Adrenal gland (tissue), 19 donors: ENCODE measurements at places on chromosomes 3 and 15.

DNA sequence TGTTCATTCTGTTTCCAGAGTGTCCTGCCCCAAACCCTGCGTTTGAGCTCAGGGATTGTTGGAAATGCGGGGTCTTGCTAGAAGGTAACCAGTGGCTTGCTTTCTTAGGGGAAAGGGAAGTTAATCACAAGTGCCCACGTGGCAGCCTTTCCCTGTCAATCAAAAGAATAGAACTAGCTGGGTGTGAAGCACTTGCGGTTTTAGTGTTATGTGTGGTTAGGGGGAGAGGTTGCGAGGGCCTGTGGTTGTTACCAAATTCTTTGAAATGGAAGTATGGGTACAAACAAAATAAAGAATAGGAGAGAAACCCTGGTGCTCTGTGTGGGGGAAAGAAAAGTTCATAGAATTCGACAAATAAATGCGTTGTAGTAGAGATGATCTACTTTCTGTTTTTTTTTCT is 67.6 kb downstream of the FNDC3B start:
- peak; percentile 38 for DNase-seq

GRCh38 chr3:102024270-102024904 is 175.1 kb downstream of the NFKBIZ start:
- no peak for DNase-seq

GRCh38 chr3:77935418-77935817 is 895.5 kb downstream of the ROBO2 start:
- DNase-seq = no peak

GRCh38 chr3:165644331-165644730 is 192.9 kb downstream of the BCHE start:
- no peak for DNase-seq

GRCh38 chr15:47304656-47305055 is 412.6 kb upstream of the SEMA6D start:
- no peak for DNase-seq

- no peak for DNase-seq
Observed at GRCh38 chr15:41010345-41010744, 57.1 kb downstream of the CHAC1 start.

- no peak for DNase-seq
Observed at GRCh38 chr3:78041486-78041885, 1001.6 kb downstream of the ROBO2 start.

DNA sequence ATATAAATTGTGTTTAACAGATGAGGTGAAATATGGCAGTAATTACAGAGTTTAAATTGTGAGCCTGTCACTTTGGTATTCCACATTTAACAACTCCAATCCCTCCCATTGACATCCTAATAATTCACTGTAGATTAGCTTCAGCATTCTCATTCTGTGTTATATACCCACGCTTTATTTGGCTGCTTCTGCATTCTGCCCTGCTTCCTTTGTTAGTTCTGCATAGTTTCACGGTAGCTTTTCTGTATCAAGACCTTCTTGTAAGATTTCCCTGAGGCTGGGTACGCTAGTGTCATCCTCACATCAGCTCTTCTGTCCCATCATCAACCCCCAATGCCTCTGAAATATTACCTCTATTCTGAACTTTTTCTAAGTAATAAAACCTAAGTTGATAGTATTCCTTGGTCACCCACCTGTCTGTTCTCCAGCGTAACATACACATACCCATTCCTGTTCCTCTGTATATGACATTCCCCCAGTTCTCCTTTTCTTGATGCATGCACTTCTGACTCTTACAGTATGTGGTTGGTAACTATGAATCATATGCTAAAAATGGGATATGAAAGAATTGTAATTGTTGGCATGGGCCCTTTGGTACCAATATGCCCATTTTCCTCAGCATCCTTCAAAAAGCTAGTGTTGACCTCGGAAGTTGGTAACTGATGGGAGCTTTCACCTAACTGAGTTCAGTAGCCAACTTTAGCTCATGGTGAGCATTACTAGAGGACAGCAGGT is 171.2 kb downstream of the KLHL25 start:
- no peak for DNase-seq
